ENCODE measurements at places on chromosomes 3 and 15.
A peak's percentile ranks its signal among the peaks of the same experiment; 100 is the strongest.

DNA sequence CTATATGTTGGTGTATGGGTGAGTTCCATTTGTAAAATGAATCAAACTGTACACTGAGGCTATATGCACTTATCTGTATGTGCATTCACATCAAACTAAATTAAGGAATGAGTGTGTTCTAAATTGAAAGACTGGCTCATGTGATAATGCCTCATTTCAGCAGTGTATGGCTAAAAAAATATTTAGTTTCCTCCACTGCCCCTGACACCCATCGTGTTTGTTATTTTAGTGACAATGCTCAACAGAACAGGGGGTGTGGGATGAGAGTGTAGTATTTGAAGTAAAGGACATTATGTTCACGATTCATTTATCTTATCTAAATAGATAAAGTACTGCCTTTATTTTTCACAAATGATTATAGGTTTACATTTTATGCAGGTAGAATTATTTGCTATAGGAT is 301.1 kb upstream of the ARPP21 start:
- no peak overlapping the region for H3K4me3 ChIP-seq
- no peaks in the 10 kb centered on the region for H3K27me3 ChIP-seq
- no peaks in the 10 kb centered on the region for H3K36me3 ChIP-seq
- H3K4me1 ChIP-seq, result no peaks in the 10 kb centered on the region
- DNase-seq, result no peak

- H3K27me3 ChIP-seq, result no peaks in the 10 kb centered on the region
- H3K4me3 ChIP-seq, result no peak overlapping the region
- H3K27ac ChIP-seq, result no peak overlapping the region
- DNase-seq, result no peak
- H3K4me1 ChIP-seq, result peaks cover 5% of the 10 kb centered on the region
- H3K36me3 ChIP-seq, result no peaks in the 10 kb centered on the region
These were observed 4.9 kb downstream of the BBS4 start for GRCh38 chr15:72690938-72691337.

- H3K27ac ChIP-seq, result no peak overlapping the region
- H3K4me1 ChIP-seq, result no peaks in the 10 kb centered on the region
- H3K27me3 ChIP-seq, result no peaks in the 10 kb centered on the region
- DNase-seq, result no peak
These were observed 14.9 kb upstream of the STX19 start for GRCh38 chr3:94043285-94043684.

DNA sequence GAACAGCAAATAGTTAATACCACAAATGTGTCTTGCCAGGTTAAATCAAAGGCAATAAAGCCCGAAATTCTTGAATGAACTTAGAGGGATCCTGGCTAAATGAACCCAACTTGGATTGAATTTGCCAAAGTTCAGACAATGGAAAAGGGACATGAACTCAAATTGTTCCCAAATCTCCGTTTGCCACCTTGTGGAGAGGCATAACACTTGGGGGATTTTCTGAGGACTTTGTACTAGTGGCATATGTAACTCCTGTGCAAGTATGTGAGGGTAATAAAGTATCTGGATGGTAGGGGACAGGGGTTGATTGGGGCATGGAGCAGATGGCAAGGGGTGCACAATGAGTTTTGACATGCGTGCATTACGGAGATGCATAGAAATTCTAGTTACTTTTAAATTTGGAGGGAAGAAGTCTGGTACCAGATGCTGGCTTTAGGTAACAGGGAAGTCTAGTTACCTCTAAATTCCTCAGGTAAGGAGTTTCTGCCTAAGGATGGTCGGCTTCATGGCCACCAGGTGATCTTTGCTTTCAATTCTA is 1.2 kb upstream of the TCAIM start:
- peak overlapping the region; percentile 90 for H3K27ac ChIP-seq
- H3K27me3 ChIP-seq, result no peaks in the 10 kb centered on the region
- peak overlapping the region; percentile 94 for H3K4me3 ChIP-seq
- H3K4me1 ChIP-seq, result peaks cover 19% of the 10 kb centered on the region

DNA sequence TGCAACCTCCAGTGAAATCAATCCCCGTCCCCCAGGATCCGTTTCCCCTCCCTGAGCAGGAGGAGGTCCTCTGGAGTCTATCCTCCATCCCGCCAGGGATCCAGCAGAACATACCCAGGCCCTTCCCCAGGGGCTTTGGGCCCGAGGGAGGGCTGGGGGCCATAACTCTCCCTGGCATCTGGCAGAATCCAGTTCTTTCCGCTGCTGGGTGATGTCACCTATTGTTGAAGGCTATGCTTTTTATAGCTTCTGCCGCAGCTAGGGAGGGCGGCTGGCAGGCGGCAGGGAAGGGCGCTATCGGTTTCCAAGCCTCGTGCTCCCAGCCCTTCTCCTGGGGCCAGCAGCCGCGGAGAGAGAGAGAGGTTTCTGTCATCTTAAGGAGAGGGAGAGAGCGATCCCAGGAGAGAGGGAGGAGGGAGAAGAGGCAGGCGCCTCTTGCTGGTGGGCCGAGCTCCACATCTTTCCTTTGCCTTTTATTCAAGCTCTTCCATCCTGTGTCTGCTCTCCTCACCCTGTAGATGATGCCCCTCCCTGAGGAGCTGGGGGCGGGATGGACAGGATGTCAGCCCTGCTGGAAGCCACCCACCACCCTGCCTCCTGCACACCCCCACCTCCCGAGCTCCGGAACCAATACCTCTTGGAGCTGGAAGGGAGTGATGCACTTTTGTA is 120.1 kb downstream of the ANP32A start:
- no peak overlapping the region for H3K27ac ChIP-seq
- no peak for DNase-seq
- H3K4me3 ChIP-seq, result no peak overlapping the region
- no peaks in the 10 kb centered on the region for H3K36me3 ChIP-seq

DNA sequence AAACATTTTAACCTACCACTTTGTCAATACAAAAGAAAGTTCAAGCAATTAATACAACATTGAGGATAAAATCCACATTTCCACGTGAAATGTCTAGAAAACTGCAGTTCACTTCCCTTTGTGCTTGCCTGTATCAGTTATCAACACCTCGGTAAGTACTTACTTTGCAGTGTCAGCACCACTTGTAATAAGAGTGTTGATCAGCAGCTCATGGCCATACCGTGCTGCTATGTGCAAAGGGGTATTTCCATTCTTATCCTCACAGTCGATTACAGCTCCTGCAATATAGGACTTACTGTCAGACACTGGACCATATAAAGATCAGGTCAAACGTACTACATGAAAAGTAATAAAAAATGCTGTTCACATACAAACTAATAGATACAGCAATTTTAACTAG is 84.4 kb downstream of the ANKRD28 start:
- no peak overlapping the region for H3K27ac ChIP-seq
- H3K4me3 ChIP-seq, result no peak overlapping the region
- H3K36me3 ChIP-seq, result peaks cover 4% of the 10 kb centered on the region
- DNase-seq, result no peak
- no peaks in the 10 kb centered on the region for H3K4me1 ChIP-seq

All from CD8-positive, alpha-beta memory T cell (primary cell).